Sigmoid colon (tissue), 7 donors: ENCODE measurements at places on chromosomes 5 and 9.

DNA sequence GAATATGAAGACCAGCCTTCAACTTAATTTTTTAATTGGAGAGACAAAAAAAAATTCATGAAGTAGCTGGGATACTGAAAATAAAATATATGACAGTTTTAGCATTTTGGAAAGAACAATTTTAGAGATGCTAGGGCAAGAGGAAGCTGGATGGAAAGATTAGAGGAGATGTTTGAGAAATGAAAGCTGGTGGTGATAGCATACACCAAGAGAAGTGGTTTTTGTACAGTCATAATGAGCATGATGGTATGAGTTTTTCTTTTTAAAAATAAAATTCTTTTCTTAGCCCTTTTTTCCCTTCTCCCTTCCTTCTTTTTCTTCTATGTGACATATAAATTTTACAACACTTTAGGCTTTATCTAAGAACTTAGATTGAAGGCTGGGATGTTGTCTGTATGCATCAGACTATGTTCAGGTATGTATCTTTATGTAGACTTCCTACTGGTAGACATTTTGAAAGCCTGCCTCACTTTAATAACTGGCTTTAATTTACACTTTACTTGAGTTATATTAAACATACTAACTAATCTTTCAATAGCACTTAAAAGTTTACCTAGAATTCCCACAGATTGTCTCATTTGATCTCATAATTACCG is 522.5 kb downstream of the TLE4 start:
- no peak for DNase-seq

DNA sequence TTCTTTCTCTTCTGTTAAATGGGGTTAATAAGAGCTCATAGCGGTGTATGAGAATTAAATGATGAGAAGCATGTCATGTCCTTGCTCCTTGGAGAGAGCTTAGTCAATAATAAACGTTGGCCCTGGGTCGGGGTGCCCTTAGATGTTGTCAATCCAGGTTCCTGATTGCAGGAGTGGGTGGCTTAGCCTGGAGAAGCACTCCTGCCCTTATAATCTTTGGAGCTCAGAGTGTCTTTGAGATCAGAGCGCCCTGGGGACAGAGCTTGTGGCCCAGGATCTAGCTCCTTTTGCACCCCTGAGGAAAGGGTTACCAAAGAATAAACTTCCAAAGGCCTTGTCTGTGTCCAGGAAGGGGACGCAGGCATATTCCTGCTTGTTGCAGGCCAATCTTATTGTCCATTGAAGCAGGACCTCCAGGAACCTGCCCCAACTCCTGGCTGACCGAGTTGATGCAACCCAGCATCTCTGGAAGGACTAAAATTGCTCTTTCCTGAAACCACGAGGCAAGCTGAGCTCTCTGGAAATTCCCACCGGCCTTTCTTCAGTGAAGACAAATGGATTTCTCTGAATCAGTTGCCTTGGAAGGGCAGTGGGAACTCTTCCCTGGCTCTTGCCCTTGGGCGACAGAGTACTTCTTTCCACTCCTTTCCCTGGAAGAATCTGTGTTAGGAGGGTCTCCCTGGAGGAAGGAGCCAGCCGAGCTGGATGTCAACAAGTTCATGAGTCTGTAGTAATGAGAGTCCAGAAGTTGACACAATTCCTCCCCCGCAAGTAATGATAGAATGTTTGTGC is 6.4 kb upstream of the AMBP start:
- DNase-seq, result peak; percentile 35

DNA sequence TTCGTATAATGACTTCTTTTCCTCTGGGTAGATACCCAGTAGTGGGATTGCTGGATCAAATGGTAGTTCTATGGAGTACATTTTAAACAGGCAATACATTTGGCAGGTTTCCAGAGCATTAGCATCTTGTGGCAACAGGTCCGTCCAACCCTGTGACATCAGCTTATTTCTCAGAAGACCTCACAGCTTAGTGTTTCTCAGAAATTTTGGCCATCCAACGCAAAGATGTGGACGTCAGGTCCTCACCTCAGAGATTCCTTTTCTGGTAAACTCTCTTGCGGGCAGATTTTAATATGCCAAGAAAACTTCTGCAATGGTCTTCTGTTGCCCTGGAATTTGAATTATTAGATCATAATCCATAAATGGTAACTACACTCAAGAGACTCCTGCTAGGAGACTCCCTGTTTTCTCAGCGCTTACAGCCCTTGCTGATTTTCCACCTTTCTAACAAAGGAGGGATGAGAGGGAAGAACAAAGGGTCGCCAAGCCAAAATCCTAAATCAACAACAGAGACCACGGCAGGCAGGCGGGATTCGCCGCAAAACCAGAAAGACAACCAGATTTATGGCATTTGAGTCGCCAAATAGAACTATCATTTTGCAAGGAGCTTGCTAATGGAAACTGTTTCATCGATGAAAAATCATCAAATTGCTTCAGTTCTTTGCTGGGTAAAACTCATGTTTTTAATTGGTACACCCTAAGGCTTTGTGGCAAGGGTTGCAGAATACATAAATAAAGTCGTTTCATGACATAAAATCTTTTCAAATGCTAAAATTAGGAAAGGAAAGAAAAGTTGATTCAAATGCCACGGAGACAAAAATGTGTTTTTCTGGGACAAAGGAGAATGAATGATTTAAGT is 34.1 kb upstream of the PLPP1 start:
- DNase-seq, result no peak

DNA sequence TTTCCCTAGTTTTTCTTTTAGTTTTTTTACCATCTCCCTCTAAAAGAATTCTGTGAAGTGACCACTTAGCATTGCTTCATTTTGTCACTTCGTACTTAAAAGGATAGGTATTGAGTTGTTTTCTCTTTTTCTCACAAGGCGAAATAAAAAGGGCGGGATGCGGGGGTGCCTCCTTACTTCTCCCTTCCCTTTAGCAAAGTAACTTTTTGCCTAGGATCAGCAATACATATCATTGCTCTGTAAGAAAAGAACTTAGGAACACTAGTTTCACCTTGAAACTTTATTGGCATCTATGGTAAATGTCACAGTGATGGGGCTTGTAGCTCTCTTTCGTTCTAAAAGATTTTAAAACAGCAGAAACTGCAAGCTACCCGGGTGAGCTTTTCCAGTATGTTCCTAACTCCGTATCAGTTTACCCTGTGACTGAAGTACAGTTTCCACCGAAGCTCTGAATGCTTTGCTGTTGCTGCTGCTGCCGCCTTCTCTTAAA is 4.1 kb downstream of the PRDM6 start:
- DNase-seq, result no peak

DNA sequence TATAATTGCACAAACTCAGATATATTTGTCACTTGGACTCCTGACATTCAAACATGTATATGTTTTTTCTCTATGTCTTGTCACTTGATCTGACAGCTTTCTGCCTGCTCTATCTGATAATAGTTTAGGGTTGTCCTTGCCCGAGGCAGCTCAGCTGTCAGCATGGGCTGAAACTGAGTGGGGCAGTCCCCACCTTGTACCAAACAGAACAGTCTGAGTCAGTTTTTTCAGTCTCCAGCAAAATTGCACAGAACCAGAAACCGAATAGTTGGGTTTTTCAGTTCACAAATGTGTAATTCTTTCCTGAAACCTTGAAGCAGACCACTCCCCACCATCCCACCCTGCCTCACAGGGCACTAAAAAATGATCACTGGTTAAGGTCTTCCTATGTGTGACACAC is 9.5 kb upstream of the HAND1 start:
- DNase-seq, result no peak

DNA sequence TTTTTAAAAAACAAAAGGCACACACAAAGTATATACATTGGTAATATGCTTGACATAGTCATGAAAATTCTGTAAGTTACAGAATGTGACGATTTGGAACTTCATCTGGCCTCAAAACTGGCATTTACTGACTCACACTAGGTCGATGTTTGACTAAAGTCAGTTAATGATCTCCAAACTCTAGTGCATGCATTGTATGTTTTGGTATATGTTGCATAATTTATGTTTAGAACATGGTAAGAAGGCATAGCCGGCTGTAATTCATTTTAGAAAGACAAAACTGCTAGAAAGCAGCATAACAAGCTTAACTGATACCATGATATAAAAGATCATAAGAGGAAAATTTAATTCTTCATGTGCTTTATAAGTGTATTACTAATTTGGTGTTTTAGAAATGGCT is 58.6 kb upstream of the RICTOR start:
- no peak for DNase-seq

DNA sequence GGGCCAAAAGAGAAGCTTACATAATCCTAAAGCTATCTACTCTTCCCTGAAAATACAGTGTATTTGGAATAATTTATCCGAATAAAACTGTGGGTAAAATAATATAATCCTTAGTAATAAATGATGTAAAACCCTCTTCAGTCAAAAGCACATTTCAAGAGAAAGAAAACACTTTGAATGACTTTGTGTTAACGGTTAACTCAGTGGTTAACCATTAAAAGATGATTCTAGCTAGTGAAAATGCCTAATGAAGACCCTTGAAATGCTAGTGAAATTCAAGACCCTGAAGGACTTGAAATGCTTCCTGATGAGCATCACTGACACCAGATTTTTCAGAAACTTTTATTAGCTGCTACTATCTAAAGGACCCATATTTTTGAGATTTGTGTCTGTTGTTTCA is 70.7 kb downstream of the COX7C start:
- DNase-seq, result no peak

DNA sequence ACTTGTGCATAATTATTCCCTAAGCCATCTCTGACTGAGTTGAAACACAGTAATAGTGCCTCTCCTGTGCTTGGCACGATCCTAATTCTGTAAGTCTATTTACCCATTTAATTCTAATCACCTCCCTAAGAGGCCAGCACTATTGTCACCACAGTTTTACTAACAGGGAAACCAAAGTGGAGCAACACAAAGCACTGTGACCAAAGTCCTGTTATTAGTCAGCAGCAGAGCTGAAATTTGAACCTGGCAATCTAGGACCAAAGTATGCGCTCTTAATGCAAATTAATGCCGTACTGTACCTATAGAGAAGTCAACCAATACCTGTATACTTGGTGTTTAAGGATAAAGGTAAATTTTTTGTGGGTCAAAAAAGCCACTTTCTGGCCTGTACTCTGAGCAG is 77.1 kb upstream of the CNTLN start:
- DNase-seq, result no peak
